Neuronal stem cell (in vitro differentiated cells): ENCODE measurements at places on chromosomes 6 and 20.

DNA sequence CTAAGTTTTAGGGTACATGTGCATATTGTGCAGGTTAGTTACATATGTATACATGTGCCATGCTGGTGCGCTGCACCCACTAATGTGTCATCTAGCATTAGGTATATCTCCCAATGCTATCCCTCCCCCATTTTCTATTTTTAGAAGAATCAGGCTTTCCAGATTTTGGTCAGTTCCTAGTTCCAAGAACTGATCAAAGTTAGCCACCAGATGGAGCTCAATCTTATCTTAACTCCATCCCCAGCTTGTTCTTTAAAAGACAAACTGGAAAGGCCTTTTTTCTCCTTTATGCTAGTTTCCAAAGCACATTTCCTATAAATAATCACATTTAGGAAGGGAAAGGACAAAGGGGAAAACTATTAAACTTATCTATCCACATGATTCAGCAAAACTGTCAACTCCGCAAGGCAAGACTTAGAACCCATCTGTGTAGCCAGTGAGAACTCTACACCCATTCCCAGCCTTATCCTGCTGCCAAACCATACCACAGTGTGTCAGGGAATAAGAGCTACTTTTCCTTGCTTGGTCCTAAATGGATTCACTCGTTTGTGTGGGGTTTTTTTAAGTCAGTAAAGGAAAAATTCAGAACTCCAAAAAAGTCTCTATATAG lies 22.8 kb upstream of the KHDC1 start:
- peaks cover 6% of the 10 kb centered on the region for H3K36me3 ChIP-seq
- no peaks in the 10 kb centered on the region for H3K27me3 ChIP-seq
- H3K4me3 ChIP-seq = no peak overlapping the region
- no peaks in the 10 kb centered on the region for H3K4me1 ChIP-seq
- DNase-seq = no peak
- no peak overlapping the region for H3K27ac ChIP-seq

DNA sequence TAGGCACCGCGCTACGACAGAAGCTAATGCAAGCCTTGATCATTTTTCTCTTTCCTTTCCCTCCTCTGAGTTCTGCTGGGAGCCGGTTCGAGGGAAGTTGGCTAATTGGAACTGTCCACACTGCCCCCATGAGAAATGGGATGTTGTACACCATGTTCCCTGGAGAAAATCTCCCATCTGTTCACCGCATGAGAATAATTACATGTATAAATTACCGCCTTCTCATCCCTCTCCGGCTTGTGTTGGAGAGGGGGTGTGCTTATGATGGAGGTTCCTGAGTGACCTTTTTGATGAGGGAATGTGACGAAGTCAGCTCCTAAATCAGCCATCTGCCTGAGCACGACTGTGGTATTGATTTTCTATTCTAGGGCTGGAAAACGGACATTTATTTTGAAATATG lies 320.2 kb upstream of the SULF2 start:
- no peak overlapping the region for H3K27ac ChIP-seq
- no peaks in the 10 kb centered on the region for H3K36me3 ChIP-seq
- H3K27me3 ChIP-seq = no peaks in the 10 kb centered on the region

GRCh38 chr20:37505263-37506151 lies 15.5 kb upstream of the NNAT start:
- H3K36me3 ChIP-seq = peaks cover 23% of the 10 kb centered on the region
- no peak overlapping the region for H3K4me3 ChIP-seq
- H3K4me1 ChIP-seq = peaks cover 3% of the 10 kb centered on the region
- H3K27me3 ChIP-seq = no peaks in the 10 kb centered on the region
- DNase-seq = no peak
- H3K27ac ChIP-seq = no peak overlapping the region

GRCh38 chr20:25353747-25354705 lies 36.6 kb downstream of the ABHD12 start:
- H3K36me3 ChIP-seq = no peaks in the 10 kb centered on the region
- H3K27ac ChIP-seq = no peak overlapping the region
- H3K4me3 ChIP-seq = no peak overlapping the region
- H3K4me1 ChIP-seq = peaks cover 16% of the 10 kb centered on the region

DNA sequence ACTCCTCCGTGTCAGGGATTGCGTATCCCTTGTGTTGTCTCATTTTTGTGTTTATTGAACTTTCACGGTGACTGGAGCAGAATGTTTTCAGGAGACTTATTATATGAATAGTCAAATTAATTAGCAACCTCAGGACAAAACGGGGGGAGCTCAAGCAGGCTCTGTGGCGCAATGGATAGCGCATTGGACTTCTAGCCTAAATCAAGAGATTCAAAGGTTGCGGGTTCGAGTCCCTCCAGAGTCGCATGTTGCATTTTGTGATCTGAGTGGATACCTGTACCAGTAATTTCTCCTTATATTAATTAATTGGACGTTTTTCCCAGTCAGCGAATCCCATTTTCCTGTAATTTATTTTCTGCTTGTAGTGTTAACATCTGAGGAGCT lies 89.1 kb upstream of the ZNF184 start:
- H3K27me3 ChIP-seq = peaks cover 48% of the 10 kb centered on the region
- no peak overlapping the region for H3K4me3 ChIP-seq
- no peak for DNase-seq
- H3K4me1 ChIP-seq = no peaks in the 10 kb centered on the region
- H3K36me3 ChIP-seq = no peaks in the 10 kb centered on the region

GRCh38 chr6:54617730-54618129 lies 228.8 kb upstream of the FAM83B start:
- no peaks in the 10 kb centered on the region for H3K36me3 ChIP-seq
- DNase-seq = no peak
- H3K27ac ChIP-seq = no peak overlapping the region
- H3K4me3 ChIP-seq = no peak overlapping the region
- H3K27me3 ChIP-seq = no peaks in the 10 kb centered on the region

DNA sequence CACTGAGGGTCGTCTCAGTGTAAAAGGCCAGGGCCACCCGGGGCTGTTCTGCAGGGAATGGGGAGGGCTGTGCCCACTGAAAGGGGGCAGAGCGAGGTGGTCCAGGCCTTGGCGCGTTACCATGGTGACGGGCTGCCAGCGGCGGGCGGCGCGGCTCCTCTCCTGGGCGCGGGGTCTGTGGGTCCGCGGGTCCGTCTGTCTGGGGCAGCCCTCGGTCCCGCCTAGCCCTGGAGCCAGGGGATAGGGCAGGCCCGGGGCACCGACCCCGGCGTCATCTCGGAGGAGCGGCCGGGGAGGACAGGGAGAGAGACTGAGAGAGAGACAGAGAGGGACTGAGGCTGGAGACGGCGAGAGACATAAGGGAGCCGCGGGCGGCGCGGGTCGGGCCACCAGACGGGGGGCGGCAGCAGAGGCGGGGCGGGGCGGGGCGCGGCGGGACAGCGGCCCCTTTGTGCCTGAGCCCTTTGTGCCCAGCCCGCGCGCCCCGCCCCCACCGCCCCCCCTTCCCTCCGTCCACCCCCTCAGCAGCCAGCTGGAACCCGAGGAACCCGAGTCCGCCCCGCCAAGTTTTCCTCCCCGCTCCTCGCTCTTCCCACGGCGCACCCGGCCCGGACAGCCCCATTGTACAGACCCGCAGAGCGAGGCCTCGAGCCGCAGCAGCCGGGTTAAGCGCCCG lies at the start of gene KIAA1755:
Gene KIAA1755 (minus strand): TSS at position 358 of the 676 bp plus-strand sequence. CDS start 235 bp downstream, at position 123.
- peaks cover 7% of the 10 kb centered on the region for H3K27me3 ChIP-seq
- H3K36me3 ChIP-seq = no peaks in the 10 kb centered on the region
- H3K4me3 ChIP-seq = no peak within 1 kb of the TSS
- DNase-seq = peak; percentile 32
- no peak within 1 kb of the TSS for H3K27ac ChIP-seq
- H3K4me1 ChIP-seq = peaks cover 4% of the 10 kb centered on the region

GRCh38 chr6:144583614-144583954 lies 298.4 kb downstream of the UTRN start:
- H3K4me3 ChIP-seq = peak overlapping the region; percentile 29
- DNase-seq = no peak
- H3K4me1 ChIP-seq = peaks cover 6% of the 10 kb centered on the region
- no peak overlapping the region for H3K27ac ChIP-seq
- peaks cover 4% of the 10 kb centered on the region for H3K36me3 ChIP-seq

GRCh38 chr6:19035461-19036195 lies 648.5 kb downstream of the RNF144B start:
- DNase-seq = no peak
- H3K4me3 ChIP-seq = no peak overlapping the region
- H3K27me3 ChIP-seq = no peaks in the 10 kb centered on the region
- no peaks in the 10 kb centered on the region for H3K36me3 ChIP-seq

DNA sequence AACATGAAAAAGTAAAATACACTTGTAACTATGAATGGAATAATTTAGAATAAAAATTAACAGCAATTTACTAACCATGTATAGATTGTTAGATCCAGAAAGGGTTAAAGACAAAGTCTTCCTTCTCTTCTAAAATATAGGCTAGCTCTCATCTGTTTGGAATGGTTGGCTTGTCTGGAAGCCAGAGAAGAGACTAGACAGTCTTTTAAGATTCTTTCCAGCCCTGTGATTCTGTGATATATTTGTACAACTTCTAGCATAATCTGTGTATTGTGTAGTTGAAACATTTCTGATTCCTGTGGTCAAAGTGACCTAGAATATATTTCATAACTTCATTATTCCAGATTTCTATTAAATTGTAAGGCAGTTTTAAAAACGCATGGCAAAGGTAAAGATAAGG lies 196.6 kb downstream of the UST start:
- H3K4me1 ChIP-seq = peaks cover 2% of the 10 kb centered on the region
- no peak for DNase-seq
- no peak overlapping the region for H3K4me3 ChIP-seq

- H3K4me3 ChIP-seq = no peak overlapping the region
- H3K36me3 ChIP-seq = no peaks in the 10 kb centered on the region
- no peaks in the 10 kb centered on the region for H3K4me1 ChIP-seq
- DNase-seq = no peak
- H3K27me3 ChIP-seq = peaks cover 35% of the 10 kb centered on the region
These were observed 75.2 kb downstream of the YTHDF1 start for GRCh38 chr20:63140514-63141433.

DNA sequence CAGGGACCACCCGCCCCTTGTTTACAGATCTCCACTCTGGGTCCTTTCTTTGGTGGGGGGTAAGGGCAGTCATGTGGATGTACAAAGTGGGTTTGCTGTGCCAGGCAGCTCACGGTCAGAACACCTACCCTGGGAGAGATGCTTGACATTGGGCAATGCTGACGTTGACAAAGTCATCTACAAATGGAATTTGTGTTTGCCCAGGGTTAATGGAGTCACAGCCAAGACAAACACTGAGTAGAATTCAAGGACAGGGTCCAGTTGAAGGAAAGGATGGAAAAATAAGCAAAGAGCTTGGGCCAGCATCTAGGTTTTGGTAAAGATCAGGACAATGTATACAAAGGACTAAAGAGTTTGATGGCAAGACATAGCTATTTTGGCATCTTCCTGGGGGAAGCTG lies 54.7 kb downstream of the MOCS1 start:
- H3K27ac ChIP-seq = no peak overlapping the region
- H3K4me3 ChIP-seq = no peak overlapping the region
- DNase-seq = no peak
- H3K4me1 ChIP-seq = peaks cover 3% of the 10 kb centered on the region
- H3K36me3 ChIP-seq = no peaks in the 10 kb centered on the region

GRCh38 chr6:20028143-20028542 lies 184.1 kb downstream of the MBOAT1 start:
- no peak overlapping the region for H3K4me3 ChIP-seq
- H3K27ac ChIP-seq = no peak overlapping the region
- H3K4me1 ChIP-seq = no peaks in the 10 kb centered on the region
- DNase-seq = no peak
- H3K36me3 ChIP-seq = no peaks in the 10 kb centered on the region

- H3K4me3 ChIP-seq = no peak overlapping the region
- H3K36me3 ChIP-seq = peaks cover 50% of the 10 kb centered on the region
- H3K27ac ChIP-seq = no peak overlapping the region
- peaks cover 7% of the 10 kb centered on the region for H3K4me1 ChIP-seq
These were observed 2.8 kb downstream of the EZR start for GRCh38 chr6:158816329-158816728.

DNA sequence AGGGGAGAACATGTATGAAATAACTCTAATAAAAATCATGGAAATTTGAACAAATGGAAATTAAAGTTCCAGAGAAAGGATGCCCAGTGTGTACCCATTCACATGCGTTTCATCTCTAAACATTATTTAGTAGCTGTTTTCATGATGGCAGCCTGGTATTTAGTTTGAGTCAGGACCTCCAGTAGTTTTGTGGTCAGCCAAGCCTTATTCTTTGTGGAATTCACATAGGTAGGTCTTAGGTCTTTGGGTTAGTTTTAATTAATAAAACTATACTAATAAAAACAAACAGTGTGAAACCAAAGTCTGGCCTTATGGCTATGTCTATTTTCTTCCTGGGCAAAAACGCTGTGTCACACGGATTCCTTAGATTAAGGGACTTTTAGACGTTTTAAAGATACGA lies 137.8 kb downstream of the FOXC1 start:
- peaks cover 4% of the 10 kb centered on the region for H3K4me1 ChIP-seq
- no peak overlapping the region for H3K4me3 ChIP-seq
- no peak for DNase-seq
- no peaks in the 10 kb centered on the region for H3K27me3 ChIP-seq
- no peak overlapping the region for H3K27ac ChIP-seq
